ENCODE measurements at places on chromosomes 12 and 14. TPM values are rescaled to one million over a fixed set of nuclear protein-coding genes. Genes with fewer than 3 reads are reported as not detected.

DNA sequence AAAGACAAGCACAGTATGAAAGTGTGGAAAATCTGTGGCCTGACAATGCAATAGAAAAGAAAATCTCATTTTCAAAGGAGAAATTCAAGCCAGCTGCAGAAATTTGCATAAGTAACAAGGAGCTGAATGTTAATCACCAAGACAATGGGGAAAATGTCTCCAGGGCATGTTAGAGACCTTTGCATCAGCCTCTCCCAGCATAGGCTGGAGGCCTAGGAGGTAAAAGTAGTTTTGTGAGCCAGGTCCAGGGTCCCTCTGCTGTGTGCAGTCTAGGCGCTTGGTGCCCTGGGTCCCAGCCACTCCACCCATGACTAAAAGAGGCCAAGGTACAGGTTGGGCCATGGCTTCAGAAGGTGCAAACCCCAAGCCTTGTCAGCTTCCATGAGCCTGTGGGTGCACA, 58.3 kb downstream of the TESPA1 start:
- no peaks in the 10 kb centered on the region for H3K4me1 ChIP-seq
- no peaks in the 10 kb centered on the region for H3K27me3 ChIP-seq
- no peak overlapping the region for H3K27ac ChIP-seq
- H3K36me3 ChIP-seq: peaks cover 25% of the 10 kb centered on the region
- DNase-seq: no peak

Gene COX8C
- total RNA-seq: not detected

Gene PZP
- total RNA-seq: not detected

Gene SLC25A47
- total RNA-seq: not detected

Gene GLT1D1
- total RNA-seq: 2.0 TPM

DNA sequence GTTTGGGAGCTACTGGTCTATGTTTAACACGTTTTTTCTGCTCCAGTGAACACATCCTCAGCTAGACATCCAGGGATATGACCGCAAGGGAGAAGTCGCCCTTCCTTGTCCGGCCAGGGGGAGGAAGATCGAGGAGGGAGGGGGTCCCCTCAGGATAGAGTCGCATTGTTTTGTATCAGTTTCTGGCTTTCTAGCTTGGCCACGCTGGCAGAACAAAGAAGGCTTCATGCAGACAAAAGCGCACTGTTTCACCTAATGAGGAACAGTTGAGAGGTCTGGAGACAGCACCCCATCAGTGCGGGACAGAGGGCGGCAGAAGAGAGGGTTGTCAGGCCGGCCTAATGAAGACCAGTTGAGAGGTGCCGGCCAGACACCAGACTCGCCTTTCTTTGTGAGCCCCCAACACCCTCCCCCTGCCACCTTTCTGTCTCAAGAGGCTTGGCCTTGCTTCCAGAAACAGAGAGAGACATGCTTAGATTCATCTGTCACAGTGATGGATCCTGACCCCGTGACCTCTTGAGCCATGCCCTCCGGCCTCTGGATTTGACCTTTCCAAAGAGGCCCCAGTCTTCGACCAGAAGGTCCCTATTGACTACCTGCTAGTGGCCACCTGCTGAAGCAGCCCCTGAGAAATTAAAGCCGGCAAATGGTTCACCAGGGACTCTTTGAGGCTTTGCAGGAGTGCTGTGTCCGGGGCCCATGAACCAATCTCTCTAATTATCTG, 254.7 kb upstream of the TBX3 start:
- H3K4me3 ChIP-seq: no peak overlapping the region
- H3K27me3 ChIP-seq: no peaks in the 10 kb centered on the region
- DNase-seq: no peak
- H3K36me3 ChIP-seq: no peaks in the 10 kb centered on the region

- H3K27ac ChIP-seq: no peak overlapping the region
- DNase-seq: no peak
- peaks cover 31% of the 10 kb centered on the region for H3K36me3 ChIP-seq
- no peaks in the 10 kb centered on the region for H3K4me1 ChIP-seq
- no peak overlapping the region for H3K4me3 ChIP-seq
- H3K27me3 ChIP-seq: no peaks in the 10 kb centered on the region
These were observed 29.7 kb downstream of the XRCC3 start for GRCh38 chr14:103685276-103686211.

DNA sequence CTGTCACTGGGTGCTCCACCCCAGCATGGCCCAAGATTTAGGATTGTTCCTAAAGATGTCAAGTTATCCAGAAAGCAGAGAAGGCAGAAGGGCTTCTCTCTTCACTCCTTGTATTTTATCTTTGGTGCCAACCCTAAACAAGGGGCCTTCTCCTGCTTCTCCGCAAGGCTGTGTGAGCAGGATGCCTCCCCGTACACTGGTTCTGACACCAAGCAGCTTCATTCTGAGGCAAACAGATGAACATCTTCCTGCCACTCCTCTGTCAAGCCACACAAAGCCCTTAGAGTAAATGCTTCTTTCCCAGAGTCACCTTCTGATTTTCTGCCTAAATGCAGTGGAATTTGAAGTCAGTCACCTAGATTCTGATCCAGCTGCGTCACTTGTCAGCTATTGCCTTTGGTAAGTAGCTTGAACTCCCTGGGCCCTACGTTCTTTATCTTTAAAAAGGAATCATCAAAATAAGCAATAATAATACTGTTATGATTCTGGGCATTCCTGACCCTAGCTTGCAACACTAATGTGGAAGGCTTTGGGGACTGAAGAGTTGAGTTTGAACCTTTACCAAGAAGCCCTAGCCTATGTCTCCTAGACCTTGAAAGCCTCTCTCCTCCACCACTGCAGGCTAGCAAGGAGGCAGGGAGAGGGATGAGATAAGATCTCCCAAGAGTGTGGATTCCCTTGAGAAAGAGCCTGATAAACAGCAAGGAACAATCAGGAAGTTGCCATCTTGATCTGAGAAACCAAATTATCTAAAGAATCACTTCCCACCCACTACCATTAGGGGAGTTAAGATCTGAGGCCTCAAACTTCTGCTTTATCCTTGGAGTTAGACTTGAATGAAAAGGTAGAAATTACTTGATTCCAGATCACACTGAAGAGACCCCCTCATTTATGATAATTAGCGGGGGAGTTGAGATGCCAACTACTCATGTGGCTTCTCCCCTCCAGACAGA, 5.7 kb downstream of the KRT73 start:
- DNase-seq: no peak
- no peaks in the 10 kb centered on the region for H3K27me3 ChIP-seq
- peaks cover 85% of the 10 kb centered on the region for H3K4me1 ChIP-seq
- H3K27ac ChIP-seq: no peak overlapping the region

- DNase-seq: no peak
- H3K27me3 ChIP-seq: peaks cover 2% of the 10 kb centered on the region
- H3K36me3 ChIP-seq: no peaks in the 10 kb centered on the region
- no peak overlapping the region for H3K27ac ChIP-seq
These were observed 271.2 kb downstream of the PDZRN4 start for GRCh38 chr12:41459111-41459905.

DNA sequence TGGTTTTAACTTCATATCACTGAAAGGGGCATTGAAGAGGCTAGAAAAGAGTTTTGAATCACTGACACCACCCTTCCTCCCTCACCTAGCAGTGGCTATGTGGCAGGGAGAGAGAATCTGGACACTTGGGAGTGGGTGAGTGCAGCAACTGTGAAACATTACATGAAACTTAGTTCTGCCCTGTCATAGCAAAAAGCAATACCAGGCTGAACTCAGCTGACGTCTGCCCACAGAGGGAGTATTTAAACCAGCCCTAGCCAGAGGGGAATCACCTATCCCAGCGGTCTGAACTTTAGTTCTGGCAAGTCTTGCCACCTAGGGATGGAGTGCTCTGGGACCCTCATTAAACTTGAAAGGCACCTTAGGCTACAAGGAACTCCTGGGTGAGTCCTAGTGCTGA, 20.7 kb upstream of the UNC79 start:
- H3K4me1 ChIP-seq: no peaks in the 10 kb centered on the region
- no peak for DNase-seq
- H3K27me3 ChIP-seq: no peaks in the 10 kb centered on the region
- H3K4me3 ChIP-seq: no peak overlapping the region
- no peak overlapping the region for H3K27ac ChIP-seq
- H3K36me3 ChIP-seq: no peaks in the 10 kb centered on the region

DNA sequence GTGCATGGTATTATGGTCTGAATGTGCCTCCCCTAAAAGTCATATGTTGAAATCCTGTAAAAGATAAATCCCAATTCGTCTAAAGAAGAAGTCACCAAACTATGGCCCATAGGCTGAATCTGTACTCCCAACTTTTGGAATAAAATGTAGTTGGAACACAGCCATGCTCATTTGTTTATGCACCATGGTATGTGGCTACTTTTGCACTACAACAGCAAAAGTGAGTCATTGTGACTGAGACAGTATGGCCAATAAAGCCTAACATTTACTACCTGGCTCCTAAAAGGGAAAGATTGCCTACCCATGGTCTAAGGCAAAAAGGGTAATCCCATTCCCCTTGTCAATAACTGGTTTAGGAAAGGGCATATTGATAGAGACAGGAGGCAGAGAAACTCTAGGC, 101.8 kb downstream of the LRIG3 start:
- no peaks in the 10 kb centered on the region for H3K27me3 ChIP-seq
- H3K36me3 ChIP-seq: no peaks in the 10 kb centered on the region
- no peak overlapping the region for H3K4me3 ChIP-seq
- H3K27ac ChIP-seq: no peak overlapping the region

- DNase-seq: no peak
- peak overlapping the region; percentile 41 for H3K27ac ChIP-seq
- no peaks in the 10 kb centered on the region for H3K27me3 ChIP-seq
- H3K4me1 ChIP-seq: peaks cover 42% of the 10 kb centered on the region
These were observed 89.3 kb upstream of the TTC7B start for GRCh38 chr14:90905531-90905930.

GRCh38 chr14:99203080-99203479, 68.9 kb downstream of the BCL11B start:
- H3K36me3 ChIP-seq: peaks cover 42% of the 10 kb centered on the region
- H3K4me1 ChIP-seq: peaks cover 92% of the 10 kb centered on the region
- H3K27ac ChIP-seq: peak overlapping the region; percentile 83
- DNase-seq: no peak

GRCh38 chr12:57571926-57572762, 18.8 kb upstream of the PIP4K2C start:
- H3K36me3 ChIP-seq: peaks cover 2% of the 10 kb centered on the region
- H3K4me1 ChIP-seq: no peaks in the 10 kb centered on the region
- no peak for DNase-seq

Gene LRTM2
- not detected for total RNA-seq

DNA sequence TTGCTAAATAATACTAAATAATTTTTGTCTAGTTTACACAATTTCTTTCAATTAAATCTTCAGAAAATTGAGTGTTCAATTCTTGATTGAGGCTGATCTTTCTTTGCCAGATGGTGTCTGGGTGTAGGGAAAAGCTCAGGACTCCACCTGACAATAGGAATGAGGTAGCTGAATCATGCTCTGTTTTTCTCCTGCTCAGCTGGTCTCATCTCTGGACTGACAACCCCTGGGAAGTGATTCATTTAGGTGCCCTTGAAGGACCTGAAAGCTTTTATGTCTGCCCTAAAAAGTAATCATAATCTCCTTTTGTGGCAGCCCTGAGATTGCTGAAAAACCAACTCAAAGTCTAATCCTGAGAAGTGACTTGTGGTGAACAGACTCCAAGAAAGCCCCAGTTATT, 255.4 kb downstream of the ETNK1 start:
- H3K27me3 ChIP-seq: no peaks in the 10 kb centered on the region
- no peaks in the 10 kb centered on the region for H3K36me3 ChIP-seq
- H3K4me1 ChIP-seq: no peaks in the 10 kb centered on the region
- DNase-seq: no peak
- no peak overlapping the region for H3K27ac ChIP-seq

GRCh38 chr12:132114667-132115066, 29.5 kb downstream of the DDX51 start:
- no peaks in the 10 kb centered on the region for H3K4me1 ChIP-seq
- no peaks in the 10 kb centered on the region for H3K27me3 ChIP-seq
- H3K36me3 ChIP-seq: peaks cover 13% of the 10 kb centered on the region

Gene CD4
- 311 TPM for total RNA-seq

- H3K4me3 ChIP-seq: no peak overlapping the region
- H3K27me3 ChIP-seq: no peaks in the 10 kb centered on the region
- no peaks in the 10 kb centered on the region for H3K36me3 ChIP-seq
- H3K27ac ChIP-seq: no peak overlapping the region
- H3K4me1 ChIP-seq: no peaks in the 10 kb centered on the region
These were observed 122.0 kb downstream of the RAD51B start for GRCh38 chr14:67941456-67942018.

Gene ZDHHC22
- not detected for total RNA-seq

Gene EXOC3L4
- total RNA-seq: not detected

- H3K4me1 ChIP-seq: no peaks in the 10 kb centered on the region
- no peak overlapping the region for H3K27ac ChIP-seq
- no peaks in the 10 kb centered on the region for H3K36me3 ChIP-seq
- H3K4me3 ChIP-seq: no peak overlapping the region
- no peak for DNase-seq
- no peaks in the 10 kb centered on the region for H3K27me3 ChIP-seq
These were observed 219.7 kb upstream of the PRICKLE1 start for GRCh38 chr12:42809226-42809625.

Gene INHBC
- not detected for total RNA-seq

- no peak overlapping the region for H3K4me3 ChIP-seq
- peaks cover 17% of the 10 kb centered on the region for H3K4me1 ChIP-seq
- peaks cover 18% of the 10 kb centered on the region for H3K27me3 ChIP-seq
- no peaks in the 10 kb centered on the region for H3K36me3 ChIP-seq
- peak; percentile 47 for DNase-seq
These were observed 31.1 kb downstream of the CCDC177 start for GRCh38 chr14:69543341-69544115.

DNA sequence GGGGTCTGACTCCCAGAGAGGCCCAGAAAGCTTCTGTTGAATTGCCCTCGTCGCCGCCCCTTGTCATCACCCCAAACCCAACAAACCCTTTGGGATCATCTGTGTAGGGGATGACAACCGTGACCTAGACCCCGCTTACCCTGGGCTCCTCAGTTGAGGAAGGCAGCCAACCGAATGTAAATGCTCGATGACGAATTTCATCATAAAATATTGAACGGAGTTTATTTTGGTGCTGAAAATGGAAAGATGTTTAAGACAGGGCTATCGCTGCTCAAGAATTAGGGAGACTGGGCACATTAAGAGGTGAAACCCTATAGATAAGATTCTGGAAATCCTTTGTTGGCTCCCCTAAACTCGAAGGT, 512 bp downstream of the ACTR10 start:
- peak overlapping the region; percentile 93 for H3K4me3 ChIP-seq
- no peaks in the 10 kb centered on the region for H3K27me3 ChIP-seq
- peak overlapping the region; percentile 86 for H3K27ac ChIP-seq
- H3K4me1 ChIP-seq: peaks cover 24% of the 10 kb centered on the region
- peaks cover 4% of the 10 kb centered on the region for H3K36me3 ChIP-seq

GRCh38 chr14:73773441-73774240, 59.5 kb upstream of the PNMA1 start:
- peaks cover 8% of the 10 kb centered on the region for H3K36me3 ChIP-seq
- no peak overlapping the region for H3K4me3 ChIP-seq
- DNase-seq: no peak
- peaks cover 73% of the 10 kb centered on the region for H3K4me1 ChIP-seq
- no peaks in the 10 kb centered on the region for H3K27me3 ChIP-seq

DNA sequence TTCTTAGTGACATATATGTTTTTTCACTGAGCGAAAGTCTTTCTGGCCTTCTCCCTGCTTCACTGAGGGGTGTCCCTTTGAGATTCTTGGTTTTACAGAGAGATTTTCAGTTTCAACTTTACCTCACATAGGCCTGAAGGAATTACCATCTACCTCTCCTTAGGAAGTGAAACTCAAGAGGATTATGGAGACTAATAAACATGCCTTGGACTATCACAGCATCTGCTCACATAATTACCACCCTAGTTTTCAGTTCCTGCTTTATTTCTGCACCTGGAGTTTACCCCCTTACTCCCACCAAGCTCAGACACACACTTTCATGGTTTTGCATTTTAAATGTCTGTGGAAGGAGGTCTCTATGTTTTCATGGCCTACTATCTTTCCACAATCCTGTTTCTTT, 118.3 kb upstream of the SCAF11 start:
- no peaks in the 10 kb centered on the region for H3K4me1 ChIP-seq
- H3K4me3 ChIP-seq: no peak overlapping the region
- no peak overlapping the region for H3K27ac ChIP-seq
